Stimulated activated CD4-positive, alpha-beta T cell treated with anti-CD3 and anti-CD28 coated beads, Interleukin-4, amount 100 ng/mL, for 4 hours (primary cell): ENCODE measurements at places on chromosomes 16 and 17.

GRCh38 chr17:72717676-72718075, 374.8 kb downstream of the SLC39A11 start:
- no peak for DNase-seq

DNA sequence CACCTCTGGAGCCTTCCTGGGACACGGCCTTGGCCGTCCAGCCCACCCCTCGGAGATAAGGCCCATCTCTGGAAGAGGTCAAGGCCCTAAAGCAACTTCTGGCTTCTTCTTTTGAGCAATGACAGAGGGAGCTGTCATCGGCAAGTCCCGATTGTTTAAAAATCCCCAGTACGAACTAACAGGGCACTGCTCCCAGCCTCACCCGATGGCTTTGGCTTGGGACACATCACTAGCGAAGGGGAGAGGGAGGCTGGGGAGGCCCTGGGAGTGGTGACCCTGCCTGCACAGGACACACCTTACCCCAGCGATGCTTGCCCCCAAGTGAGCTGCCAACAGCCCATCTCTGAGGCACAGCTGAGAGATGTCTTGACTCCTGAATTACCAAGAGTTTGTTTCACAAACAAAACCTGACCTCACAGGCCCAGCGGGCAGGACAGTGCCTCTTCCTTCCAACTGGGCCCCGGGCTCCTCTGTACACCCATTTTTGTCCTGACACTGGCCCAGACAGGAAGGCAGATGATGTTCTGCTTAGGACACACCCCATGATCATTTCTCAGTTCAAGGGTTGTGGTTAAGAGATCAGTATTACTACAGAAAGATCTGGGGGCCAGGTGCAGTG, 4.8 kb downstream of the SYNGR2 start:
- DNase-seq, result no peak

GRCh38 chr17:33964344-33964979, 290.6 kb upstream of the CCL2 start:
- DNase-seq, result no peak

- DNase-seq, result no peak
Measured at GRCh38 chr16:2487903-2488531, 13.1 kb downstream of the TBC1D24 start.

DNA sequence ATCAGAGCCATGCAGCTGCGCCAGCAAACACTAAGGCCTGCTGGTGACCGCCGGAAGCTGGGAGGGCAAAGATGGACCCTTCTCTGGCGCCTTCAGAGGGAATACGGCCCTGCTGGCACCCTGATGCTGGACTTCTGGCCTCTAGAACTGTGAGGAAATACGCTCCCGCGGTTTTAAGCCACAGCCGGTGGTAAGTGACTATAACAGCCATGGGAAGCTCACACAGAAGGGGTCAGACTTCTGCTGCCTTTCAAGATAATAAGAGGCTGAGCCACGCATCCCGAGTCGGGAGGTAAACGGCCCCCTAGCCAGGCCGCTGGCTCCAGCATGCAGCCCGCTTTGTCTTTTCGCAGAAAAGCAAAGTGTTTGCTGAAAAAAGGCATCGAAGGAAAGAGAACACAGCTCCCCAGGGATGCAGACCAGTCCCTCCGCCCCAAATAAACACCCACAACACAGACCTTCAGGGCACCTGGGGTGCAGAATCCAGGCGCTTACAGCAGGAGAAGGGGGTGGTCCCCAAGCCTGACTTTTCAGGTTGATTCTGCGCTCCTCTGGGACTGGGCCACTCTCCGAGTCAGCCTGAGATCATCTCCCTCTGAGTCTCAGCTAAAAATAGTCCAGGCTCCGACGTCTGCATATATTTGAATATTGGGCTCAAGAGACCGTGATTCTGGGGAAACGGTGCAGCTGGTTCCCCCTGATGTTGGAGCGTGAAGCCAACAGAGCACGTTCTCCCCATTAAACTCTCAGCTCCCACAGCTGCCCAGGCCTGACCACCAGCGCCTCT, 89.7 kb downstream of the MGAT5B start:
- no peak for DNase-seq

DNA sequence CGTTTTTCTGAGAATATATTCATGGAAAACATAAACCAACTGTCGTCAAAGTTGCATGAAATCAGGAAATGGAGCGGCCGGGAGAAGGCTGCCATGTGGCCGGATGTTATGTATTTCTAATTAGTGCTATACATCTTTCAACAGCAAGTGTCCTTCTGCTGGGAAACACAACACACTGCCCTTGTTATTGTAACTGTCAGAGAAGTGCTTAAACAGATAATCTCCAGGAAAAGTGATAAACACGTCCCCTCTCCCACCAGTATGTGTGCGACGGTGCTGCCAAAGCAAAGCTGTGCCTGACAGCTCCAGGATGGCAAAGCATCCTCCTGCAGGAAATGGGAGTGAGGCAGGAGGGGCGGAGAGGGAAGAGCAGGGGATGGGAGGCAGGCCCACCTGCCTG, 111.8 kb downstream of the SMG6 start:
- DNase-seq, result no peak

DNA sequence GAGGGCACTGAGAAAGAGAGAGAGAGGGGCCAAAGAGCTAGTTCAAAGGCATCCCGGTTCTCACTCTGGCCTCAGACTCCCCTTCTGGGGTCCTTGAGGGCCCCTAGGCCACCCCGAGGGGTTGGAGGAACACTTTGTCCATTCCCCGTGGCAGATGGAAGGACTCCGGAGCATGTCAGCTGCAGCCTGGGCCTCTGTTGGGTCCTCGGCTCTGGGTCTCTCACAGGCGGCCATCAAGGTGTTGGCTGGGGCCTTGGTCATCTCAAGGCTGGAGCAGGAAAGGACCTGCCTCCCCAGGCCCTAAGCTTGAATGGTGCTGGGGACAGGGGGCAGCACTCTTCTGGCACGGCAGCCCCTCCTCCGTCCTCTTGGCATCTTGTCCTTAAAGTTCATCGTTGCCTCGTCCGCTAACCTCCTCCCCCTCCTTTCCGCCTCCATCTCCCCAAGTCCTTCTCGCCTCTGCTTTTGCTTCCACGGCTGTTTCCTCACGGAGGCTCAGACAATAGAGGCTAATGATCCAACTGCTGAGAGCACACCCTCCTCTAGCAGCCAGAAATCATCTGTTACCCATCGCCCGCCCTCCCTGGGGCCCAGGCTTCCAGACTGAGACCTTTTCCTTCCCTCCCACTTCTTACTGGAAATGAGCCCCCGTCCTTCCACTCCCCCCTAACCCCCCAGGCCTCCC, 23.3 kb downstream of the CCR7 start:
- DNase-seq, result no peak

GRCh38 chr17:4969047-4969550, 1.5 kb upstream of the SPAG7 start:
- DNase-seq, result peak; percentile 36

DNA sequence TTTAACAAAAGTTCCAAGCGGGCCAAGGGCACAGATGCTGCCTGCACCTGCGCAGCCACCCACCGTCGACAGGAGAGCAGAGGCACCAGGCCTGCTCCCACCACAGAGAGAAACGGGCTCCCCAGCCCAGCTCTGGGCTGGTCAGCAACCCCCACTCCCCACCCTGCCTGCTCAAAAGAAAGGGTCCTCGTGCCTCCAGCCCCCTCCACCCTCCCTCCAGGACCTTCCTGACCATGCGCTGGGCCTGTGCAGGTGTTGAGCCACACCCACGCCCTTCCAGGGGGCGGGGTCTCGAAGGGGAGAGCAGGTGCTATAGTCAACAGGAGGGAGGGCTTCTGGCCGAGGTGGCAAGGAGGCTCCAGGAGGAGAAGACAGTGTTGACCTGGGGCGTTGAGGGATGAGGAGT, 25.3 kb downstream of the ZNF778 start:
- DNase-seq, result no peak

GRCh38 chr17:41773190-41773588, 13.3 kb downstream of the JUP start:
- DNase-seq, result no peak

GRCh38 chr17:40577611-40578065, 12.4 kb upstream of the CCR7 start:
- no peak for DNase-seq

- no peak for DNase-seq
Measured at GRCh38 chr16:57204675-57205074, 18.5 kb downstream of the RSPRY1 start.

- DNase-seq, result no peak
Measured at GRCh38 chr17:80195141-80195540, 25.0 kb downstream of the SGSH start.

DNA sequence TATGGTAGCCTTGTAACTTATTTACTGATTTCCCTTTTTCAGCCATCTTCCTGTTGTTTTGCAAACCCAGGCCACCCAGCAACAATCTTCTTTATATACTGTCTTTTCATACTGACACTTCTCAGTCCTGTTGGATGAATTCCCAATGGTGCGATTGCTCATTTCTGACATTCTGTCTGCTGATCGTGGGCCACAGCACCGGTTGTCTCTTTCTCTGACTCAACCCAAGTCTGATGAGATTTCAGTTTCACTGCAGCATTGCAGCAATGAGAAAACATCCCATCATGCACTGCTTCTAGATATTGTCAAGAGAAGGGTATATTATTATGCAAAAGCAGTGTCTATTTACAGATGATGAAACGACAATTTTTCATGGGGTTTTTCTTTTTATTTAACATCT, 349.2 kb upstream of the HSBP1 start:
- DNase-seq, result no peak

DNA sequence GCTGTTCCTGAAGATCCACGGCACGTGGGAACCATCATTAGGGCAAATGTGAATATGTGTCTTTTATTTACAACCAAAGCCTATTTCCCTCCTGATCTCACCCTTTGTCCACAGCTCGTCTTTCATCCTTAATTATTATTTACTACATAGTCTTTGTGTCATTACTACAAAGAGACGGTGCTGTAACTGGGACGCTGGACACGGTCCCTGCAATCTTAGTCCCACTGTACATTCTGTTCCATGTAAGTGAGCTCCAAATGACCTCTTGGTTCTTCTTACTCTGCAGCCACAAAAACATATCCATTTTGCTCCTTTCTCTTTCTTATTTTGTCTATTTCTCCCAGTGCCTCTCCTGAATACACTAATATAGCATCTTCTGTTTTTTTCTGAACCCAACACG, 12.7 kb upstream of the KRT23 start:
- DNase-seq, result no peak

DNA sequence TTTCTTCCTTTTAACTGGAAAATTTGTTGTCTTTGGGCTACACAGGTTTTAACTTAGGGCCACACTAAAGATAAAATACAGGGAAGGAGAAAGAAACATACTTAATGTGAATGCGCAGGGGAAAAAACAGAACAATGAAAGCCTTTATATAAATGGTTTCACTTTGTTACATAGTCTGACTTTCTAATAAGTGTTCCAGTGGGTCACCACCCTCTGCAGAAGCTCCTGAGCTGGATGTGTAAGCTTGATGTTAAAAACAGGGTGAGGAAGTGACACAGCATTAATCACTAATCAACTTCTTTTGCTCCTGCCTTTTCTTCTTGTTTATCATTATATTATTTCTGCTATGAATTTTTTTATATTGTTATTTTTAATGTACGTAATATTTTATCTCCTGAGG, 445.6 kb upstream of the CA10 start:
- no peak for DNase-seq

- no peak for DNase-seq
Measured at GRCh38 chr17:30074730-30075129, 41.9 kb upstream of the NSRP1 start.

DNA sequence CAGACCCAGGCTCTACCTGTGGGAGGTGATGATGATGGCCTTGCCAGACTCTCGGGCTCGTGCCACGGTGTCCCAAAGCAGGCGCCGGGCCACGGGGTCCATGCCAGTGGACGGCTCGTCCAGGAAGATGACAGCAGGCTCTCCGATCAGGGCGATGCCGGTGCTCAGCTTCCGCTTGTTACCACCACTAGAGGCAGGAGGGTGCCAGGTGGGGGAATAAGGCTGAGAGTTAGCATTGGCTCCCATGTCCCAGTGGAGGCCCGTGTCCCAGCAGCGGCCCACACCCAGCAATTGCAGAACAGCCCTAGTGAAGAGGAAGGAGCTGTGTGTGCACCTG, 10.3 kb upstream of the RNPS1 start:
- no peak for DNase-seq

- DNase-seq, result no peak
Measured at GRCh38 chr17:37772982-37773381, 28.1 kb upstream of the HNF1B start.

- DNase-seq, result peak; percentile 72
Measured at GRCh38 chr16:391885-392335, 5.1 kb upstream of the NME4 start.

GRCh38 chr17:34979650-34980352, 511 bp upstream of the LIG3 start:
- no peak for DNase-seq

DNA sequence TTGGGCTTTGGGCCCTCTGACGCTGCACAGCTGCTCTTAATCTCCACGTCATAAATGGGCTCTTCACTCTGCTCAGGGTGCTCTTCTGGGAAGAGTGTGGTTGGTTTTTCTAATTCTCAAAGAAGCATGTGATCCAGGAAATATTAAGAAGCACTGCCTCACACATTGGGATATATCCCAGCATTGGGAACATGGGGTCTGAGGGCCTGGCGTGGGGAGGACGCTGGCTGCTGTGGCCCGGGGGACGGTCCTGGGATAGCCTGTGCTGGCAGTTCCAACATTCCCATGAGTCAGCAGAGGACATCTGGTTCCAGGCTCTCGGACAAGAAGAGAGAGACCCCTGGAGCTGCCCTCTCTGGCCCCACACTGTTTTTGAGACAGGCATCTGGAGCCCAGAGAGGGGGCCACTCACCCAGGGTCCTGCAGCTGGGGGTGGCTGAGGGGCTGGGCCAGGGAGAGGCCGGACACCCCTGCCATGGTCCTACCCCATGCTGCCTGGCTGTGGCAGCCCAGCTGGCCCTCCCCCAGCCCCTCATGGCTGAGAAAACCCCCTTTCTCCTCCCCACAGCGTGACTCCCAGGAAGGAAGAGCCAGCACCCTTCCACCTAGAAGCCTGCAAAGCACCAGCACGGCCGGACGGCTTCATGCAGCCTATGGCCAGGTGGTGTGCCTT, 58.8 kb downstream of the NT5M start:
- no peak for DNase-seq

GRCh38 chr17:64399071-64399766, 8.6 kb upstream of the PECAM1 start:
- DNase-seq, result no peak

DNA sequence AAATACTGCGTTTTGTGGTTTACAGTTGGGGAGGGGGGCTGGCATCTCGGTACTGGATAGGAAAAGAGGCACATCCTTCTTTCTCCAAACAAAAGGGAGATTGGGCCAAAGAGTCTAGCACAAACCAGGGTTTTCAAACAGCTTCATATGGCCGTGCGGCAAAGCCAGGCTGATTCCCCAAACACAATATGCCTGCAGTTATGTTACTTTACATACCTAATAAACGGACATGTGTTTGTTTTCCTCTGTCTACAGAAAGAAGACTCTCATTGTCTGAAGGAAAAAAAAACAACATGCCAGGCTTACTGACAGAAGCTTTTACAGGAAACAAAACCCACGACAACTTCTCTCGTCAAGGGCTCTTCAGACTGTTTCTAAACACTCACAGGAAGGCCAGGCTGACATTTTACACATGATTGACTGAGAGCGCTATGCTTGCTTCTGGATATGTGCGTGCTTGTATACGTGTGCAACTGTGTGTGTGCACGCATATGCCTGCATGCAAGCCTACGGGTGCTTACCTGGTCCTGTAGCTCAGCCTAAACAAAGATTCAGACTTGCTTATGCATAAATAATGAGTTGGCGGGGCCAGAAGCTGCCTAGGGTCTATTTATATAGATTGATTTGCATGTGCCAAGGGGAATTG, 461.0 kb upstream of the C16orf82 start:
- DNase-seq, result no peak
